Chondrocyte (in vitro differentiated cells): ENCODE measurements at places on chromosomes 2 and 18. TPM values are rescaled to one million over a fixed set of nuclear protein-coding genes. Genes with fewer than 3 reads are reported as not detected.

DNA sequence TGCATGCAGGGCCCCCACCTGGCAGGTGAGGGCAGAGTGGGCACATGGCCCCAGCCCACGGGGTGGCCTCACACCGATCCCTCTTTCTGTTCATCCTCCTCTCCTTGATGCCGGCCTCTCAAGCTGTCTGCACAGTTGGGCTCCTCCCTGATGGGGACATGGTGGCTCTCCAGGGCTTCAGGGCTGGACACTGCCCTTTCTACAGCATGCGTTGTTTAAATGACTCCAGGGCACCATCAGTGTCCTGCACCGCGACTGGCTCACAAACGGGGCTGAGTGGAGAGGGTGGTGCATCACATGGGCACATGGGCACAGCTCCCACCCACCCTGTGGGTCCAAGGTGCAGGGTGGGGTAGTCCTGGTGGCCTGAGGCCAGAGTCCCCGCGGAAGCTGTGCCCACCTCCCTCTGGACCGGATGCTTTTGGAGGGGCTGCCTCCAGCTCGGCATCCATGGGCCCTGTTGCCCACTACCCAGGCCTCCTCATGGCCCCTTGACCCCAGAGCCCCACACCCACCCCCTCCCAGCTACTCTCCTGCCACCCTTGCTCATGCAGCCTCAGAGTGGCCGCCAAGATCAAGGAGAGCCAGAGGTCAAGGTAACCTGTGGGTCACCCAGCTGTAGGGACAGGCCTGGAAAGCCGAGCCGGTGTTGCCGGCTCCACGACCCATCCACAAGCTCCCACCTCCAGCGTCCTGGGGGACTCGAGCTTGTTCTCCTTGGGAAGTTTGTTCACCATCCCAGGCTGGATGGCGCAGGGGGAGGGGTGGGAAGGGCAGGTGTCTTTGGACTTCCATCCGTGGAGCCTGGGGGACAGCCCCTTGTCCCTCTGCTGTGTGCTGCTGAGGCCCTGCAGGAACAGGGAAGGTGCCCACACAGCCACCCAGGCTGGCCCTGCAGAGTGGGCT is 12.3 kb upstream of the SNED1 start:
- H3K36me3 ChIP-seq: no peaks in the 10 kb centered on the region
- H3K27me3 ChIP-seq: peaks cover 24% of the 10 kb centered on the region
- peak; percentile 59 for DNase-seq
- H3K4me1 ChIP-seq: peaks cover 14% of the 10 kb centered on the region
- H3K27ac ChIP-seq: no peak overlapping the region

Gene NFATC1
- 7.1 to 12.5 TPM (median 7.3 TPM) in 3 replicates for total RNA-seq

Gene FSHR
- not detected in 3 replicates for total RNA-seq

DNA sequence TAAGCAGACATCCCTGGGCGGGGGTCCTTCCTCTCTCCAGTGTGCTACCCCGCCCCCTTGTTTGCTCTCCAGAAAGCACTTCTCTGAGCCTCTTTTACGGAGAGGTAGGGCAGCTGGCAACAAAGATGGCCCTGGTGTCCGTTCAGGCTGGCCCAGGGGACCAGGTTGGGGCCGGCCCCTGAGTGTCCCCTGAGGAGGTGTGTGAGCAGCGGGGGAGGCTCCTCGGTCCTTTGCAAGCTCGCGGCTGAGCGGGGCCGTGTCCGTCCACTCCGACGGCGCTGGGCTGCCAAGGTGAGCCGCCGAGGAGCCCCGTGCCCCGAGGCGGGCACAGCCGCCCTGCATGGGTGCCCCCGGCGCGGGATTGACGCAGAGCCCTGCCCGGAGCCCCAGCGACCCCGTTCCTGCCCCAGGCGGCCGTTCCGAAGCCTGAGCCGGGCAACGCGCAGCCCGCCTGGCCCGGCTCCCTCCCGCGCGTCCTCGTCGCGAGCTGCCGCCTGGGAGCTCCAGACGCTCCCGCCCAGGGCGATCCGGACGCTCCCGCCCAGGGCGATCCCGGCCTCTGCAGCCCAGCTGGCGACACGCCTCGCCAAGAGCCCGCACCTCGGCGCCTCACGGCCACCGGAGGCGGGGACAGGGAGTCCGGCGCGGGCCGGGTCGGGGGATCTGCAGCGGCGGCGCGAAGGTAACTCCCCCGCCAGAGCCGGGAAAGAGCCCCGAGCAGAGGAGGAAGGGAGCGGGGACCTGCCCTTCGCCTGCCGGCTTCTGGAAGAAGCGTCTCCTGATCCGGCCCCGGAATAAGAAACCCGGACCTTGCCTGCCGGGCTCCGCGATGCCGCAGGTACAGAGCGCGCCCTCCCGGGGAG is at the start of gene PROKR1:
PROKR1 (plus strand) TSS at position 569 of the 863 bp plus-strand sequence. CDS start 2,243 bp downstream, outside the sequence.
- peaks cover 4% of the 10 kb centered on the region for H3K36me3 ChIP-seq
- DNase-seq: no peak
- H3K27ac ChIP-seq: no peak within 1 kb of the TSS
- peaks cover 3% of the 10 kb centered on the region for H3K4me1 ChIP-seq
- H3K27me3 ChIP-seq: peaks cover 67% of the 10 kb centered on the region

DNA sequence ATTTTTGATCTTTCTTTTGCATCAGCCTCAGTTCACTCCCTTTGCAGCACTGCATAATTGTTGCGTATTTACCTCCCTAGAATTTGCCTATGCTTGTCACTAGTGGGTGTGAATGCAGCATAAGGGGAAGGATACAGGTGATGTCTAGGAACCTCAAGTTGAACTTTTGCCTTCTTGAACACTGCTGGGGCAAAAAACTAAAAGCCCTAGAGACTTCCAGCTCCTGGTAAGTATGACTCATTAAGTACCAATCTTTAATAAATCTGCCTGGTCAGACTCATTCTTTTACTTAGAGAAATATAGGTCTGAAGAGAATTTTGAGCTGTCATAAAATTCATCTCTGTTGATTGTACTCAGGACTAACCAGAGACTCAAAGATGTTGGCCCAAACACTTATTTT is 547.3 kb upstream of the FANCL start:
- H3K4me1 ChIP-seq: no peaks in the 10 kb centered on the region
- H3K36me3 ChIP-seq: no peaks in the 10 kb centered on the region
- H3K27ac ChIP-seq: no peak overlapping the region
- peaks cover 10% of the 10 kb centered on the region for H3K27me3 ChIP-seq
- no peak overlapping the region for H3K4me3 ChIP-seq

Gene MPP4
- total RNA-seq: 0.26 to 0.56 TPM (median 0.37 TPM) in 3 replicates

- no peaks in the 10 kb centered on the region for H3K36me3 ChIP-seq
- H3K27ac ChIP-seq: no peak overlapping the region
- peaks cover 64% of the 10 kb centered on the region for H3K27me3 ChIP-seq
- H3K4me1 ChIP-seq: no peaks in the 10 kb centered on the region
Measured at GRCh38 chr18:37548679-37549289, 16.8 kb downstream of the CELF4 start.

DNA sequence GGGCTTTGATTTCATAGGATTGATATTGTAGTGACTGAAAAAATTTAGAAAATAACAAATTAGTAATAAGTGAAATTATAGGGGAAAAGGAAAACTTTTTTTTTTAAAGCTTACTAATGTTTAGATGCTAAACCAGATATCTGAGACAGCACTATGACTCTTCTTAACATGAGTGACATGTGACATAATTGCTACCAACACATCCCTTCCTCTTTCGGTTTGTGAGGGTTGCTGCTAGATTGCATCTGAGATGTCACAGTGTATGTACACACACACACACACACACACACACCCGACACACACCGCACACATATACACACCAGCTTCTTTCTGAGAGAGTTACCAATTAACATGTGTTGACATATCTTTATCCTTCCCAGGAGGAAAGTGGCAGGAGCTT is 18.0 kb downstream of the RAPGEF4 start:
- H3K4me1 ChIP-seq: no peaks in the 10 kb centered on the region
- no peak overlapping the region for H3K27ac ChIP-seq
- DNase-seq: no peak
- H3K27me3 ChIP-seq: no peaks in the 10 kb centered on the region
- no peaks in the 10 kb centered on the region for H3K36me3 ChIP-seq
- no peak overlapping the region for H3K4me3 ChIP-seq

Gene FBXO48
- total RNA-seq: 0.55 to 0.63 TPM (median 0.62 TPM) in 3 replicates

GRCh38 chr2:65035351-65035943 is 20.8 kb upstream of the CEP68 start:
- H3K27ac ChIP-seq: no peak overlapping the region
- H3K36me3 ChIP-seq: no peaks in the 10 kb centered on the region
- H3K4me3 ChIP-seq: no peak overlapping the region
- DNase-seq: no peak
- H3K27me3 ChIP-seq: no peaks in the 10 kb centered on the region
- H3K4me1 ChIP-seq: peaks cover 4% of the 10 kb centered on the region

Gene USP40
- total RNA-seq: 29.4 to 38.2 TPM (median 33.1 TPM) in 3 replicates

- no peaks in the 10 kb centered on the region for H3K27me3 ChIP-seq
- H3K4me3 ChIP-seq: no peak overlapping the region
- H3K27ac ChIP-seq: peak overlapping the region; percentile 81
- H3K36me3 ChIP-seq: peaks cover 10% of the 10 kb centered on the region
- peaks cover 56% of the 10 kb centered on the region for H3K4me1 ChIP-seq
- DNase-seq: no peak
Measured at GRCh38 chr18:13491138-13491537, 235.2 kb downstream of the FAM210A start.

- H3K4me1 ChIP-seq: peaks cover 56% of the 10 kb centered on the region
- H3K27me3 ChIP-seq: no peaks in the 10 kb centered on the region
- H3K36me3 ChIP-seq: no peaks in the 10 kb centered on the region
- no peak for DNase-seq
Measured at GRCh38 chr18:44537526-44537925, 143.2 kb upstream of the SETBP1 start.

- peaks cover 39% of the 10 kb centered on the region for H3K4me1 ChIP-seq
- H3K27me3 ChIP-seq: no peaks in the 10 kb centered on the region
- H3K4me3 ChIP-seq: no peak overlapping the region
- DNase-seq: no peak
Measured at GRCh38 chr2:106798826-106799552, 87.0 kb downstream of the ST6GAL2 start.

GRCh38 chr2:65807942-65808341 is 375.5 kb upstream of the SPRED2 start:
- H3K36me3 ChIP-seq: no peaks in the 10 kb centered on the region
- H3K4me3 ChIP-seq: no peak overlapping the region
- no peaks in the 10 kb centered on the region for H3K4me1 ChIP-seq
- no peak overlapping the region for H3K27ac ChIP-seq

- H3K27me3 ChIP-seq: no peaks in the 10 kb centered on the region
- H3K36me3 ChIP-seq: no peaks in the 10 kb centered on the region
- H3K4me3 ChIP-seq: no peak overlapping the region
- H3K27ac ChIP-seq: no peak overlapping the region
Measured at GRCh38 chr2:206561962-206562361, 80.3 kb upstream of the FAM237A start.

GRCh38 chr2:65320946-65321345 is 93.3 kb downstream of the ACTR2 start:
- H3K27ac ChIP-seq: no peak overlapping the region
- H3K4me3 ChIP-seq: no peak overlapping the region
- no peaks in the 10 kb centered on the region for H3K27me3 ChIP-seq
- peaks cover 23% of the 10 kb centered on the region for H3K4me1 ChIP-seq

- H3K36me3 ChIP-seq: no peaks in the 10 kb centered on the region
- peaks cover 30% of the 10 kb centered on the region for H3K27me3 ChIP-seq
- no peak for DNase-seq
- no peak overlapping the region for H3K4me3 ChIP-seq
- H3K4me1 ChIP-seq: no peaks in the 10 kb centered on the region
Measured at GRCh38 chr18:70522183-70522680, 233.4 kb downstream of the SOCS6 start.

Gene MMADHC
- 90.4 to 95.4 TPM (median 92.8 TPM) in 3 replicates for total RNA-seq

DNA sequence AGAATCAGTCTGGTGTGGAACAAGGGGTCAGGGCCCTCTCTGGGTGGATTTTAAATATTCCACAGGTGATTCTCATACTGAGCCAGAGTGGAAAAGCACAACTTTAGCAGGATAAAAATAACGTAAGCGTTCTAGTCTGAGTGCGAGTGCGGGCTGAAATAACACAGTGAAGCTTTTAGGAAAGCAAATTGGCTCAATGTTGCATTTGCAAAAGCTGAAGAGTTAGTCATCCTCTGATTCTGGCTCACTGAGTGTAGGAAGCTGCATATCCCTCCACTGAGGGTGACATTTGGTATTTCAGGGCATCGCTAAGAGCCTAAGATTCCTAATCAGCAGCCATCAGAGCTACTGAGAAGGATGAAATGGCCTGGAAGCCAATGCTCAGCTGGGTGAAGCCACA is 134.7 kb downstream of the RIF1 start:
- peaks cover 3% of the 10 kb centered on the region for H3K36me3 ChIP-seq
- no peak for DNase-seq
- H3K4me3 ChIP-seq: no peak overlapping the region
- no peaks in the 10 kb centered on the region for H3K4me1 ChIP-seq

GRCh38 chr2:200761266-200761665 is 50.4 kb upstream of the BZW1 start:
- H3K27ac ChIP-seq: peak overlapping the region; percentile 74
- H3K4me3 ChIP-seq: no peak overlapping the region
- no peak for DNase-seq

- DNase-seq: no peak
- no peak overlapping the region for H3K4me3 ChIP-seq
- H3K27me3 ChIP-seq: no peaks in the 10 kb centered on the region
Measured at GRCh38 chr18:21261352-21261751, 19.3 kb downstream of the GREB1L start.

DNA sequence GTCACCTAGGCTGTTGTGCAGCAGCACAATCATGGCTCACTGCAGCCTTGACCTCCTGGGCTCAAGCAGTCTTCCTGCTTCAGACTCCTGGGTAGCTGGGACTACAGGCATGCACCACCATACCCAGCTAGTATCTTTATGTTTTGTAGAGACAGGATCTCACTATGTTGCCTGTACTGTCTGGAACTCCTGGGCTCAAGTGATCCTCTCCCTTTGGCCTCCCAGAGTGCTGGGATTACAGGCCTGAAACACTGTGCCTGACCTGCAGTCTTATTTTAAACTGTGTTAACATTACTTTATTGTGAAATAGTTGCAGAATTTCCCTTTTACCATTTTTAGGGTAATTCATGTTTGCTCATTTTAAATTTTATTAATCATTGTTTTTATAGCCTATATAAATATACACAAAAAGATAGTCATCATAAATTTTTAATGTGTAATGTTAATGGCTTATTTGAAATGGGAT is 24.6 kb downstream of the EML4 start:
- H3K36me3 ChIP-seq: no peaks in the 10 kb centered on the region
- DNase-seq: no peak
- peaks cover 56% of the 10 kb centered on the region for H3K4me1 ChIP-seq
- no peaks in the 10 kb centered on the region for H3K27me3 ChIP-seq

- no peak overlapping the region for H3K4me3 ChIP-seq
- no peak overlapping the region for H3K27ac ChIP-seq
- no peak for DNase-seq
- H3K27me3 ChIP-seq: no peaks in the 10 kb centered on the region
- H3K36me3 ChIP-seq: no peaks in the 10 kb centered on the region
Measured at GRCh38 chr18:65346086-65346485, 404.7 kb upstream of the CDH7 start.

DNA sequence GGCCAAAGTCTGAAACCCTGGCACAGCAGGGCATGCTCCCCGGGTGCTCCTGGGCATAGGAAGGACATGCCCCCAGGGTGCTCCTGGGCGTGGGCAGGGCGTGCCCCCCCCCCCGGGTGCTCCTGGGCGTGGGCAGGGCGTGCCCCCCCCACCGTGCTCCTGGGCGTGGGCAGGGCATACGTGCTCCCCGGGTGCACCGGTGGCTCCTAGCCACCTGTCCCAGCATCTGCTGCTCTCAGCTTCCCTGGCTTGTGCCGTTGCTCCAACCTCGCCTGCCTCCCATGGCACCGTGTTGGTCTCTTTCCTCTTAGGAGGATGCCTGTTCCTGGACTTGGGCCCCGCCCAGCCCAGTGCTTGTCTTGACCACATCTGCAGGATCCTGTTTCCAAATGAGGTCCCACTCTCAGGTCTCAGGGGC is 95.6 kb upstream of the CTDP1 start:
- H3K4me1 ChIP-seq: peaks cover 16% of the 10 kb centered on the region
- no peak overlapping the region for H3K4me3 ChIP-seq
- DNase-seq: peak; percentile 63
- no peak overlapping the region for H3K27ac ChIP-seq
- H3K27me3 ChIP-seq: no peaks in the 10 kb centered on the region
